ENCODE measurements at places on chromosomes 16 and 17.

DNA sequence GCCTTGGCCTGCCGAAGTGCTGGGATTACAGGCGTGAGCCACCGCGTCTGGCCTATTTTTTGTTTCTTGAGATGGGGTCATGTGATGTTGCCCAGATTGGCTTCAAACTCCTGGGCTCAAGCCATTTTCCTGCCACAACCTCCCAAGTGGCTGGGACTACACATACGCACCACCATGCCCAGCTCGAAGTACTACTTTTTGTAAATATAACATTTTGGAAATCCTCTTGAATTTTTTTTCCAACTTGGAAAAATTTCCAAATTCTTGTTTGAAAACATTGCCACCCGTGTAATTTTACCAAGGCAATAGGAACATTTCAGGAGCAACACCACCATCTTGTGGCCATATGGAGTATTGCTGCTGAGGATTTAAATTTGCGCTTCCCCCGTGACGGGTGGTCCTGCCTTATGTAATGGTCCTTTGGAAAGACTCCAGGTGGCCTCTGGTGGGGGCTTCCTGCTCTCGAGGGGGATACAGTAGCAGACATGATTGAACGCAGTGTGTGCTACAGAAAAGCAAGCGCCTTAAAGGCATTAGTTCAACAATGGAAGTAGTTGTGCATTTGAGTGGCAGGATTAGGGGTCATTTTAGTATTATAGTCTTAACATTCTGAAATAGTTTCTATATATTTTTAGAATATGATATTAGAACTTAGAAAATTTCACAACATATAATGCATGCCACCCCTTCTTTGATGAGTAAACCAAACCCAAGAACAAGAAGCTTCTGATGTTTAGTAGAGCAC lies 8.0 kb downstream of the FLYWCH1 start:
- DNase-seq: peak; percentile 35

- no peak for DNase-seq
These were observed 50.0 kb upstream of the CAPN15 start for GRCh38 chr16:477301-478157.

GRCh38 chr17:48006936-48007709 lies 30.5 kb downstream of the COPZ2 start:
- DNase-seq: no peak

DNA sequence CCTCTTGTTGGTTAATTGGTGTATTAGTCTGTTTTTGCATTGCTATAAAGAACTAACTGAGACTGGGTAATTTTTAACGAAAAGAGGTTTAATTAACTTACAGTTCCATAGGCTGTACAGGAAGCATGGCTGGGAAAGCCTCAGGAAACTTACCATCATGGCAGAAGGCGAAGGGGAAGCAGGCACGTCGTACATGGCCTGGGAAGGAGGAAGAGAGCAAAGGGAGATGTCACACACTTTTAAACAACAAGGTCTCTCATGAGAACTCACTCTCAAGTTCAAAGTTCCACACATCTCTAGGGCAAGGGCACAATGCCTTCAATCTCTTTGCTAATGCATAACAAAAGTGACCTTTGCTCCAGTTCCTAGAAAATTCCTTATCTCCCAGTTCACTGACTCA lies 125.0 kb upstream of the IRX5 start:
- DNase-seq: no peak

DNA sequence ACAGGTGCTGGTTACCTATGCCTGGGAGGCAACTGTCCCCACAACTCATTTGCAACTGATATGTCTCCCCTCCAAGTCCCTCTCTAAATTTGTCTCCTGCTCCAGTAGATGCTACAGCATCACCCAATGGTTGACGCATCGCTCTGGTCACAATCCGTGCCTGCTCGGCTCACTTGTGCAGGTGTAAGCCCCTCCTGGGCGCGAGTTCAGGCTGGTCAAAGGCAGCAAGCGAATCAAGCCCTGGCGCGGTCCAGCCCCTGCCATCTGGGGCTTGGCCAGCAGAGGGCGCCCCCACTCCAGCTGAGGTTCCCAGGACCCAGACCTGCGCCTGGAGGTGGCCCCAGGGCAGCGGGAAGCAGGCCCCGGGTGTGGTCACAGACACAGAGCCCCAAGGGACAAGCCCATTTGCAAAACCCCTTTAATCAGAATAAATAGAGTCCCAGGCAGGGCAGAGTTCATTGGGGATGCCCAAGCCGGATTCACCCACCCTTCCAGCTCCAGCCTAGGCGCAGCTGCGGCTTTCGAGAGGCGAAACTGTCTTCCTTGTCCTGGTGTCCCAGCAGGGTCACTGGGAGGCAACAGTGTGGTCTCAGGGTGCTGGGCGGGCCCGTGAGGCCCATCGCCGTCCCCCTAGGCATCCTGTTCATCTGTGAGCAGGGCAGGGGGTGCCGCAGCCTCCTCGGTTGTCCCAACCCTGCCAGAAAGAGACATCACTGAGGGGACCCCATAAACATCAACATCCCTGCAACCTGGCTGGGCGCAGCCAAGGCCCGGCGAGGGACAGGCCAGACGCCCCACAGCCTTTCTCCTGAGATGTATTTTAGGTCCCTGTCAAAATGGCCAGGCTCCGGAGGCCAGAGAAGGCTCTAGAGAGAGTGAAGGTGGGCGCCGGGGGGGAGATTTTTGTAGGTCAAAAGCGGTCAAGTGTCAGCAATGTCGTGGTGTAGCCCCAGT lies 15.8 kb downstream of the TMC6 start:
- peak; percentile 78 for DNase-seq

GRCh38 chr16:73143576-73144422 lies 95.9 kb upstream of the ZFHX3 start:
- no peak for DNase-seq

DNA sequence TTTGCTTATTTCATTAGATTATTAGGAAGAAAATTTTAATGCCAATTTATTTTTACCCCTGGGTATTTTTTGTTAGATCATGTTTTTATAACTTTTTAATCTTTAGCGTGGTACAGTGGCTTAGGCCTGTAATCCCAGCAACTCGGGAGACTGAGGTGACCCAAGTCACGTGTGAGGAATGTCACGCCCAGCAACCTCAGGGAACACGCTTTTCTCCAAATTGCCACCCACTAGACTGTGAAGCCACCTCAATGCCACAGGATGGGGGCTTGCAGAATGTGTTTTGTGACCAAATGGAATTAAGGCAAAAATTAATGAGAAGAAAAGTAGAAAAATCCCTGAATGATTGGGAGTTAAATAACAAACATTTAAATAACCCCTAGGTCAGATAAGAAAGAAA lies 141.8 kb downstream of the LAT start:
- DNase-seq: no peak

DNA sequence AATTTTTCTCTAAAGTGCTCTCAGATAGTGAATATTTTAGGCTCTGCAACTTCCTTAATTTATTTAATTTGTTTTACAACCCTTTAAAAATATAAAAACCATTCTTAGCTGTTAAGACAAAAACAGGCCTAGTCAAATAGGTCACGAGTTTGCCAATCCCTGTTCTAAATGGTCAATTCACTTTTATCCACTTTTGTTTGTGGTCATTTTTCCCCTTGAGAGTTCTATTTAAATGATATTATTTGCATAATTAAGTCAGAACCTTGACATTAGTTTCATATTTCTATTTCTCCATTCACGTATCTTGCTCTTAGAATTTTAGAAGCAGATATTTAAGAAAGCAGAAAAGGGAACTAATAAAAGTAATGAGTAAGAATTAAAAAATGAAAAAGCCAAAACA lies 4.0 kb downstream of the AMFR start:
- no peak for DNase-seq

DNA sequence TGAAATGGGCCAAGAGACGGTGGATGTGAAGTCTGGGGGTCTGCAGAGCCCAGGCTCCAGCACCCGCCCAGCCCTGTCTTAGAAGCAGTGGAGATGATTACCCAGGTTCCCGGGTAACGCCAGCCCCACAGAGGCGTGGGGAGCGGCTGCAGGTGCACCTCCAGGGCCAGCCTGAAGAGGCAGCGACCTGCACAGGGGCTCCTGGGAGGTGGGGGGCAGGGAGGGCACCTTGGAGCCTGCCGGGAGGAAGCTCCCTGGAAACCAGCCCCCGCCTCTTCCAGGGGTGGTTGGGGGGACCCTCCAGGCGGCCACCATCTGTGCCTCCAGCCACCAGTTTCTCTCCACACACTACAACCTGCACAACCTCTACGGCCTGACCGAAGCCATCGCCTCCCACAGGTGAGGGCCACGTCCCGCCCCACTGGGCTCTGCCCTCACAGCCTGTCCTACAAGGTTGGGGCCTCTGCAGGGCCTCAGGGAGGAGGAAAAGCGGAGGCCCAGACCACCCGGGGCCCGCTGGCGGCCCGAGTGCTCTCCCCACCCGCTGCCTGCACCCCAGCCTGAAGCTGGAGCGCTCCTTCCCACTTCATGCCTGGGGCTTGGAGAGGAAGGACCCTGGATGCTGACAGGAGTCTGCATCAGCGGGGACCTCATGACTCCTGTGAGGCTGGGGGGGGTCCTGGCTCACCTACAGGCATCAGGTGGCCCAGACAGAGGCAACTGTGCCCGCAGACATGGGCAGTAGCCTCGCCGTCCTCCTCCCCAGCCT lies 10.5 kb downstream of the GAA start:
- DNase-seq: no peak

- no peak for DNase-seq
These were observed 711.6 kb downstream of the CDH11 start for GRCh38 chr16:64410306-64410705.

DNA sequence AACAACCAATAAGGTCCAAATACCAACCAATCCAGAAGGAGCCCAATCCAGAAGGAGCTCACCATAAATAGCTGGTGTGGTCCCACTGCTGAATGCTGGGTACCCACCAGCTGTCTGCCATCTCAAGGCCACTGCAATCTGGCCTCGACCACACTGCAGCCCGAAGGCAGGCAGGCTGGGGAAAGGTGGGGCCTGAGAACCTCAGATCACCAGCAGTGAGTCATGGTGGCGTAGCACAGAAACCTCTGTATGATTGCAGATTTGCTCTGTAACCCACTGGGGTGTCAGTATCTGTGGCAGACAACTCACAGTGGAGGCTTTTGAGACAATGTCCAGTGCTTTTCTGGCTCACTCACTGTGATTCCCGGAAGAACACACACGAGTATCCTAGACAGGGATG lies 14.7 kb upstream of the CMTR2 start:
- no peak for DNase-seq

DNA sequence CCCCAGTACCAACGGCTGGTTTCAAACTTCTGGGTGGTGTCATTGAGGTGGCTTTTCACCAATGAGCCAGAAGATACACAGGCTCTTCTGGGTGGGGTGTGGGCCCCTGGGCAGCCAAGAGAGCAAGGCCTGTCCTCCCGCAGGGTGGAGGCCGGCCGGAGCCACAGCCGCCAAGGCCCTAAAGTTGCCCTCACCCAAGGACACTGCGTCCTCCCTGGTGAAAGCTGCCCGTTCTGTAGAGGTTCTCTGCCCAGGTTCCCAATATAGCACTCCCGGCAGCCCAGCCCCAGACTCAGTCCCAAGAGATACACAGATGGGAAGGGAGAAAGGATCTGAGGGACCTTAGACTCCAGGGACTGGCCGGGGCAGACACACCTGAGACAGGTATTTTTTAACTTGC lies 10.7 kb upstream of the CACNG1 start:
- no peak for DNase-seq

DNA sequence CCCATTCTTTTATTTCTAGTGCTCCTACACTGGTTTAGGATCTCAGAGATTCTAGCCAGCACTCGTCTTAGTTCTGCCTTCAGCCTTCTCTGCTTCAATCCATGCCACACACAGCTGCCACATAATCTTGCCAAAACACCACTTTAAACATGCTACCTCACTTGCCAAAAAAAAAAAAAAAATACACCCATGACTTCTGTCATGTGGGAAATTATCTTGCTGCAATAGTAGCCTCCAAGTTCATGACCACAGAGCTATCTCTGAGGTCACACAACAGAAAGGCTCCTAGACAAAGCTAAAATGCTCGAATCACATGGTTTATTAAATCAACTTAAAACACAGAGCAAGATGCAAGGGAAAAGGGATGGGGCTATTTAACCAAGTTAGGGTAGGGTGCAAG lies 18.1 kb downstream of the FZD2 start:
- DNase-seq: no peak

DNA sequence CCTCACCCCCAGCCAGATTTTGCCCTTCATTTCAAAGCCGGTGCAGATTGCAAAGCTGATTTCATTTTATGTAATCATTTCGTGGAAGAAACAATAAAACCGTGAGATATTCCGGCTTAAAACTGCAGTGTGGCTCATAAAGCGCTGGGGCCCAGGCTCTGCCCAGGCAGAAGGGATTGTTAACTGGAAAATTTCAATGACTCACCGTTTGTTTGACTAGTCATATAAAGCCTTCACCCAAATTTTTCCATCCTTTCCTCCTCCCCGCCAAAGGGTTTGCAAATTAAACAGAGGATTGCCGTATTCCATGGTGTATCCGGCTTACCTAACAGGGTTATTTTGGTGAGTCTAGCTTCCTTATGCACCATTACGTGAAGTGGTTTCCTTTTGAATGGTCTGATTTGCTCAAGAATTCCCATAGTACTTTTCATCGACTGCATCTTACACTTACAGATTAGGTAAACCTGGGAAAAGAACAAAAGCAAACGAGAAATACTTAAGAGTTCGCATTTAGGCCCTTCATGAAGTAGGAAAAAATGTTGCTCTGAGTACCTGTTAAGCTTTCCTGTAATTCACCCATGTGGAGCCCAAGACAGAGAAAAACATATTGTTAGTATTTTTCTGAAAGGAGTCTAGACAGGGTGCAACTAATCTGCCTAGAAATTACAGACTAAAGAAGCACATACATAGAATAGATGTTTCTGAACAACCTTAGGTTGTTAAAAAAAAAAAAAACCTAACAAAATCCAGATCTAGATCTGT lies 949 bp upstream of the GSPT1 start:
- no peak for DNase-seq

- no peak for DNase-seq
These were observed 3.3 kb downstream of the TRPV2 start for GRCh38 chr17:16418685-16419068.

GRCh38 chr17:64572682-64573154 lies 65.9 kb downstream of the CEP95 start:
- no peak for DNase-seq

- DNase-seq: no peak
These were observed 461.3 kb downstream of the PMP22 start for GRCh38 chr17:14803826-14804225.

- DNase-seq: no peak
These were observed 21.1 kb downstream of the PIPOX start for GRCh38 chr17:29063992-29064391.

- DNase-seq: no peak
These were observed at the start of gene WFIKKN2 for GRCh38 chr17:50835301-50836234. Gene WFIKKN2 (plus strand): TSS chr17:50835586. CDS start chr17:50835938, 352 bp downstream.

- no peak for DNase-seq
These were observed 109.1 kb downstream of the PRKCA start for GRCh38 chr17:66411520-66411919.

- no peak for DNase-seq
These were observed 12.8 kb downstream of the CRISPLD2 start for GRCh38 chr16:84832488-84833143.

- DNase-seq: no peak
These were observed 83.2 kb downstream of the ZZEF1 start for GRCh38 chr17:4059656-4060055.

All from activated CD4-positive, alpha-beta T cell treated with anti-CD3 and anti-CD28 coated beads, Interleukin-2, amount 50 U/mL, for 24 hours (primary cell).